ENCODE measurements at places on chromosomes 13 and 19. TPM values are rescaled to one million over a fixed set of nuclear protein-coding genes. Genes with fewer than 3 reads are reported as not detected.

Gene RRAS
- 4.1 TPM for total RNA-seq

Gene CEACAM8
- total RNA-seq = not detected

Gene SCN1B
- total RNA-seq = 0.96 TPM

Gene RUBCNL
- total RNA-seq = 1.5 TPM

Gene AMER2
- not detected for total RNA-seq

DNA sequence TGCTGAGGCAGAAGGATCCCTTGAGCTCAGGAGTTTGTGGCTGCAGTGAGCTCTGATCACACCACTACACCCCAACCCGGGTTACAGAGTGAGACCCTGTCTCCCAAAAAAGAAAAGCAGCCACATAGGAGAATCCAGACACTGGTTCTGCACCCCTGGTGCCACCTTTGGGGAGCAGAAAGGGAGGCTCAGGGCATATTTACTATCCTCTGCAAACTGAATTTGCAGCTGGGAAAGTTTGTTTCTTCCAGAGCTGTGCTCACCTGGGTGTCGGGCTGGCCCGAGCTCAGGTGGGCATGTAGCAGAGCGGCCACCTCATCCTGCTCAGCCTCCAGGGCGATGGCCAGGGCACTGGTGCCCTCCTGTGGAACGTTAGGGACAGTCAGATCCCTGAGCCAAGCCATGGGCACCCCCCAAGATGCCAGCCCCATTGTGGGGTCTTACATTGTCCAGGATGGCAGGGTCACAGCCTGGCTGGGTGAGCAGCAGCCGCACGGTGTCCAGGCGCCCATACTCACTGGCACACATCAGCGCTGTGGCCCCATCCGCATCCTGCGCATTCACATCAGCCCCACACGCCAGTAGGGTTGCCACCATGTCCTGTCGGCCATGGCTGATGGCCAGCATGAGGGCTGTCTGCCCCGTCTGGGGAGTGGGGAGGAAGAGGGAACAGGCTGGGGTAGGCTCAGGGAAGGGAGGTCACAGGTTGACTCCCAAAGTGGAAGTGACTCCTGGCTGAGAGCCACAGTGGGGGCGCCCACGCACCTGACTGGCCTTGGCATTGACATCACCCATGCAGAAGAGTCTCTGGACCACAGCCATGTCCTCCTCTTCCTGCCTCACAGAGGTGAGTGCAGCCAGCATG, 3.1 kb downstream of the RPS28 start:
- H3K27me3 ChIP-seq = peaks cover 10% of the 10 kb centered on the region
- no peak overlapping the region for H3K4me3 ChIP-seq
- peaks cover 20% of the 10 kb centered on the region for H3K4me1 ChIP-seq
- H3K27ac ChIP-seq = no peak overlapping the region
- DNase-seq = no peak

DNA sequence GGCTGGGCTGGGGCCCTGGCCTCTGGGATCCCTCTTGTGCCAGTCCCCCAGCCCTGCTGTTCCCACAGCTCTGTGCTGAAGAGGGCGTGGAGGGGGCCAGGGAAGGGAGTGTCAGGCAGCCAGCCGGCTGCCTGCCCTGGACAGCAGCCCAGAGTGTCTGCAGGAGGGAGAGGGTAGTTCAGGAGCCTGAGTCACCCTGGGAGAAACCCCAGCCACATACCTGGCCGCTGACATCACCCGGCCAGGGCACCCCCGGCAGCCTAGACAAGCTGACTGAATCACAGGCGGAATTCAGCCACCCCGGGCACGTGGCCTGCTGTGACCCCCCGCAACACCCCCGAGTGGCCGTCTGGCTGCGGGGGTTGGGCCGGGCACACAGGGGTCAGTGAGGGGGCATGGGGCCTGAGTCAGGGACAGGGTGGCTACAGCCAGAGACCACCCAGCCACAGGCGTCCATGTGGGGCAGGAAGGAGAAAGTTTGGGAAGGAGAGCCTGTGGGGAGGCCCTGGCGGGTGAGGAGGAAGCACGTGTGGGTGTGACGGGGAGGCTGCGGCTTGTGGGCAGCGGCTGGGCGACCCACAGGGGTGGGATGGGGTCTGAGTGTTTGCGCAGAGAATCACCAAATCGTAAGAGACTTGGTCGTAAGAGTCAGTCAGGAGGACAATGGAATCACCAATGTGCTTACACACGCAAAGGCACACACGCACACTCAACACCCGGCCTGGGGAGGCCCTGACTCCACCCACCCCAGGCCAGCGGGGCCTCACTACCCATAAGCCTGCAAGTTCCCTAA, 11.9 kb upstream of the FOSB start:
- peak; percentile 76 for DNase-seq
- H3K4me3 ChIP-seq = peak overlapping the region; percentile 65
- peak overlapping the region; percentile 76 for H3K27ac ChIP-seq
- H3K4me1 ChIP-seq = peaks cover 29% of the 10 kb centered on the region
- H3K36me3 ChIP-seq = no peaks in the 10 kb centered on the region

DNA sequence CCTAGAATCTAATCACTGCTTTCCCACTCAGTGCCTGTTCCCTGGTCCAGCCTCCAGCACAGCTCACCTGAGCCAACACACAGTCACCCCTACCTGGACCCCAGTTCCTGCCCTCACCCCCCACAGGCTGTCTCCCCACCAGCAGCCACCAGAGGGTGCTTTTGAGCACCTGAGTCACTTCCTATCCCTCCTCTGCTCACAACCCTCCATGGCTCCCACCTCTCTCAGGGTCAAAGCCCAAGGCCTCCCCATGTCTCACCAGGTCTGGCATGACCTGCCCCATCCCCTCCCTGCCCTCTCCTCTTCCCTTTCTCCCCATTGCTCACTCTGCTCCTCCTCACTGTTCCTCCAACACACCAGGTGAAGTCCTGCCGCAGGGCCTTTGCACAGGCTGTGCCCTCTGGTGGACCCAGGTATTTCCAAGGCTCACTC, 7.1 kb upstream of the DPP9 start:
- DNase-seq = peak; percentile 90
- H3K27ac ChIP-seq = no peak overlapping the region
- H3K36me3 ChIP-seq = no peaks in the 10 kb centered on the region
- peaks cover 4% of the 10 kb centered on the region for H3K27me3 ChIP-seq
- H3K4me3 ChIP-seq = no peak overlapping the region

GRCh38 chr13:74450964-74451363, 316.8 kb upstream of the KLF12 start:
- H3K4me1 ChIP-seq = no peaks in the 10 kb centered on the region
- no peaks in the 10 kb centered on the region for H3K36me3 ChIP-seq
- no peaks in the 10 kb centered on the region for H3K27me3 ChIP-seq
- H3K4me3 ChIP-seq = no peak overlapping the region

DNA sequence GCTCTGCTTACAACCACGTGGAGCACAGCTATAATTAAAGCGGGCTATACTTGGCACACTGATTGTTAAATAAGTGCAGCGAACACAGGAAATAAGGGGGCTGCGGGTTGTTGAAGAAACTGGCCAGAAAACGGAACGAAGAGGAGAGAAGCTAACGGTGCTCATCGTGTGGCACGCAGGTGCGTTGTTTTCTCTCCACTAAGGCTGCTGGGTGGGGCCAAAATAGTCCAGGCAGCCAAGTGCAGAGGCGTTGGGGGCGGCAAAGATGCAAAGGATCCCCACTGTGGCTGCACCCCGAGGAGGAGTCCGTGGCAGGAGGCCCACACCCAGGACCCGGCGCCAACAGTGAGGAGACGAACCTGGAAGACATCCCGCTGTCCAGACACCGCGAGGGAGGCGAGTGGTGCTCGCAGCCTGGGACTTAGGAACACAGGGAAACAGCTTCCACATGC, 8.1 kb upstream of the ARL11 start:
- no peak for DNase-seq
- H3K27ac ChIP-seq = no peak overlapping the region
- no peaks in the 10 kb centered on the region for H3K36me3 ChIP-seq
- H3K27me3 ChIP-seq = peaks cover 2% of the 10 kb centered on the region
- H3K4me3 ChIP-seq = no peak overlapping the region

DNA sequence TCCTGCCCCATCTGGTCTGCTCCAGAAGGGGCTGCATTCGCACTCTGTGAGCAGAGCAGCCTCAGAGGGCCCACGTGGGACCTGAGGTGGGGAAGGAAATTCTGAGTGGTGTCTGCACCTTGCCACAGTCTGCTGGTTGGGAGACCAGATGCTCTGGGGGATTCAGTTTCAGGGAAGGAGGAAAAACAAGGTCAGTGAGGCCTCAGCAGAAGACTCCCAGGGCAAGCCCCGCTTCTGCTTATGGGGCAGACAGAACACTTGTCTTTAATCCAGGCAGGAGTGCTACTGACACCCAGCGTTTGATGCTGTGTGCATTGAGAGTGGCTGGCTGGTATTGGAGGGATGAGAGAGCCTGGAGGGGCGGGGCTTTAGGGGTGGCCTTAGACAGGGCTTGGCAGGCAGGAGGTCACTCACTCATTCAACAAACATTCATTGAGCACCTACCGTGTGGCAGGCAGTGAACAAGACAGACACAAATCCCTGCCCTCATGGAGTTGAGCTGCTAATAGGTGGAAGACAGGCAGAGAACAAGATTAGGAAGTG, 4.9 kb upstream of the CLEC17A start:
- H3K36me3 ChIP-seq = no peaks in the 10 kb centered on the region
- H3K27ac ChIP-seq = no peak overlapping the region
- DNase-seq = no peak
- no peaks in the 10 kb centered on the region for H3K27me3 ChIP-seq
- H3K4me3 ChIP-seq = no peak overlapping the region

DNA sequence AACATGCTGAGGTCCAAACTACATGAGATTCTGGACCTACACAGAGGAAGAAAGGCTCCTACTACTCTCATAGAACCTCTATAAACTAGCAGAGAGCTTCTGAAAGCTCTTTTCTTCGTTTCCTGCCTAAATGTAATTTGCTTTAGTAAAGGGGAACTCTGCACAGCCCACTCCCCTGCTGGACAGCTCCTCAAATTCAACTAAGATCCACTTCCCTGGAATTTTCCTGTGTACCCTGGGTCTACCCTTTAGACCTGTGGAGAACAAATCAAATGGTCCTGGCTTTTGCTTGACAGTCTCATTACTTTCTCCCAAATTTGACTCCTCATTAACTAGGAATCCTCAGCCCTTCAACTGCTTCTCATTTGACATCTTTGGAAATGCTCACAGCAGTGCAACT, 3.5 kb upstream of the DCLK1 start:
- H3K4me3 ChIP-seq = no peak overlapping the region
- H3K27me3 ChIP-seq = peaks cover 30% of the 10 kb centered on the region
- H3K36me3 ChIP-seq = no peaks in the 10 kb centered on the region

DNA sequence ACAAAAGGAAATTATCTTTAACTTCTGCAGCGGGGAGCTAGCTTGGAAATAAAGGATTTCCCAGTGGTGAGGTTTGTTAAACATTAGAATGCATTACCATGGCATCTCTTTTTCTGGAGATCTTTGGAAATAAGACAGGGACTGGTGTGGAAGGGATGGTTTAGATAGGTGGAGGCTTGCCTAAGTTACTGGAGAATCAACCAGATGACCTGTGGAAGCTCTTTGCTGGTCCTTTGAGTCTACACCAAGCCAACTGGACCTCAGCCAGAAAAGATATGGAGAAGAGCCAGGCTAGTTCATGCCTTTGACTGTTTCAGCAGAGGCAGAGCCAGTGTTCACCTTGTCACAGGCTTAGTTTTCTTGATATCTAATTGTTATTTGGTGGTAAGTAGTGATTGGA, 134.7 kb downstream of the KCNRG start:
- H3K27ac ChIP-seq = no peak overlapping the region
- no peak for DNase-seq
- peaks cover 48% of the 10 kb centered on the region for H3K27me3 ChIP-seq
- no peak overlapping the region for H3K4me3 ChIP-seq

GRCh38 chr13:23160638-23161480, 19.9 kb upstream of the SGCG start:
- peaks cover 2% of the 10 kb centered on the region for H3K4me1 ChIP-seq
- no peak overlapping the region for H3K27ac ChIP-seq

DNA sequence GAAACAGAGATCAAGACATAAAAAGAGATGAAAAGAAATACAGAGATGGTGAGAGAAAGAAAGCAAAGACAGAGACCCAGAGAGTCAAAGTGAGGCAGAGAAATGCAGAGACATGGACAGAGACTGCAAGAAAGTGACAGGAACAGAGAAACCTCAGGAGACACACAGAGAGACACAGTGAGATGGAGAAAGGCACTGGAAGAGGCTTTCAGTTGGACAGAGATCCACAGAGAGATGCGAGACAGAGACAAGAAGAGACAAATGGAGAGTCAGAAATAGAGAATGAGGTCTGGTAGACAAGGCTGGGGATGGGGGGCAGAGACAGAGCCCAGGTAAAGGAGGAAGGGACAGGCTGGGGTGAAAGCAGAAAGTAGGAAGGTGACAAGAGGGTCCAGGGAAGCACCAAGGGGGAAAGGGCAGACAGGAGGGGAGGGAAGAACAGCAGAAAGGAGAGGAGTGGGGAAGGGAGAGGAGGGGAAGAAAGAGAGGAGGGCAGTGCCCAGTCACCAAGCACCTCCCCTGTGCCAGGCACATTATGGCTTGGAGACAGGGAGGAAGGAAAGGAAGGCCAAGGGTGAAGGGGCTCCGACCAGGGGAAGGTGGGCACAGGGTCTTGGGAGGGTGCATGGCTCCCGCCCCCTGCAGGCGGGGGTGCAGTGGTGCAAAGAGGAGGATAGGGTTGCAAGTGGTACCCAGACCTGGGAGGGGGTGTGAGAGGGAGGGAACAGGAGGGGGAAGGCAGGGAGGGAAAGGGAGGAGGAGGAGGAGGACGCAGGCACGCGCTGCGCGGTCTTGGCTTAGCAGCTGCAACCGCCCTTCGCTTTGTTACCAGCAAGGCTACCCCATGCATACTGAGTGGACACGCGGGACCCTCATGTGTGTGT, 38.4 kb downstream of the DEDD2 start:
- H3K27me3 ChIP-seq = peaks cover 38% of the 10 kb centered on the region
- no peaks in the 10 kb centered on the region for H3K36me3 ChIP-seq
- no peak overlapping the region for H3K4me3 ChIP-seq
- DNase-seq = peak; percentile 64

- no peak overlapping the region for H3K27ac ChIP-seq
- DNase-seq = no peak
- no peak overlapping the region for H3K4me3 ChIP-seq
- H3K27me3 ChIP-seq = no peaks in the 10 kb centered on the region
- no peaks in the 10 kb centered on the region for H3K36me3 ChIP-seq
Observed at GRCh38 chr13:62357887-62358645, 942.4 kb upstream of the PCDH20 start.

GRCh38 chr13:112616586-112617362, 28.8 kb upstream of the TUBGCP3 start:
- H3K4me1 ChIP-seq = peaks cover 2% of the 10 kb centered on the region
- H3K27ac ChIP-seq = no peak overlapping the region
- DNase-seq = peak; percentile 73
- H3K27me3 ChIP-seq = peaks cover 13% of the 10 kb centered on the region
- H3K4me3 ChIP-seq = no peak overlapping the region

- H3K27me3 ChIP-seq = no peaks in the 10 kb centered on the region
- peak overlapping the region; percentile 77 for H3K27ac ChIP-seq
- peak overlapping the region; percentile 48 for H3K4me3 ChIP-seq
- DNase-seq = no peak
Observed at GRCh38 chr13:113187263-113187669, 21.2 kb downstream of the PCID2 start.

DNA sequence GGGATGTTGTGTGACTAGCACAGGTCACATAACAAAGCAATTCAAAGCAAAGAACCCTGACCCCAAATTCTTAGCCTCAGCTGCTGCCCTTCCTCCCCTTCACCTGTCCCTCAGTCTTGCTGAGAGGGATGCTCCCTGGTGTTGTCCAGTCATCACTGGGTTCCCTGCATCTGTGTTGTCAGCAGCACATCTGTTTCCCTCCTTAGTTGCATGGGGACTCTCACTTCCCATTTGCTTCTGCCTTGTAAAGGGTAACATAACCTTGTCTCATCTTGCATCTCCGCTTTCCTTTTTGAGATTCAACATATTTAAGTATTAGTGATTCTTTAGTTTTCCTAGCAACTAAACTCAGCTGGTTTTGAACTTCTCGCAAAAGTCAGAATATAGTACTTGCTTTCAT, 54.0 kb downstream of the SPATA13 start:
- H3K36me3 ChIP-seq = no peaks in the 10 kb centered on the region
- H3K4me1 ChIP-seq = peaks cover 28% of the 10 kb centered on the region
- no peak overlapping the region for H3K27ac ChIP-seq
- no peak overlapping the region for H3K4me3 ChIP-seq
- peaks cover 9% of the 10 kb centered on the region for H3K27me3 ChIP-seq
- no peak for DNase-seq

Data from activated CD4-positive, alpha-beta T cell treated with anti-CD3 and anti-CD28 coated beads, Interleukin-2, amount 10 ng/mL, durations not matched to agents 24 days and 14 days (primary cell).